ENCODE measurements at places on chromosomes 6 and 20. TPM values are rescaled to one million over a fixed set of nuclear protein-coding genes. Genes with fewer than 3 reads are reported as not detected.

DNA sequence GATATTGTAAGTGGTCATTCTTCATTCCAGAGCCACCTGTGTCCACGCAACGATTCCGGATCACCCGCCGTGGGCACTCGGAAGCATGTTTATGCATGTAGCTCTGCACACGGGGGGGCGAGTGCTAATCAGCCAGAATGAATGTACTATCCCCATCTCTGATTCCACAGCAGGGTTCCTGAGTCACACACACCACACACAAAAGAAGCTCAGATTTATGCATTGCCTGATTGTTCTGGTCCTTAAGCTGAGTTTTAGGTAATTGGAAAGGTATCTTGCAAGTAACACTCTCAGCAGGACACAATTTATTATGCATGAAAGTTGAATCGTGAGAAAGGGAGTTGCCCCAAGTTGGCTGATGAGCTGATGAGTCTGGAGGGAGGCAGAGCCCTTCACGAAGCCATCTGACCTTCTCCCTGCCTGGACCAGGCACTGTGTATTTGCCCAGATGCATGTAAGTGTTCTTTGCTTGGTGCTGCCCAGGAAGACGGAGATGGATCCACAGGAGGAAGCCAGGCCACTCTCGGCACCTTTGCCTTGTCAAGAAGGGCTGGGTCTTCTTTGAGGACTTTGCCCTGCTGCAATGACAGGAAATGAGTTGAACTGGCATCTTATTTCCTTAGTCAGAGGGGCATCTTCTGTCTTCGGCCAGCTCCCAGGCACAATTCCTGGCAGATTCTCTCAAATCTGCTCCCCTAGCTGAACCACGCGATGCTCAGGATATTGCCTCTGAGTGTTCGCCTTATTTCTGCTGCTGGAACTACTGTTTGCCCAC, 141.1 kb downstream of the SYNDIG1 start:
- DNase-seq, result no peak

GRCh38 chr20:55437798-55438415, 567.4 kb downstream of the CBLN4 start:
- no peak for DNase-seq

The TXLNB gene
- not detected for total RNA-seq

The FIG4 gene
- 14.0 TPM for total RNA-seq

The TOMM6 gene
- total RNA-seq, result 283 TPM

GRCh38 chr6:151440498-151440897, 11.4 kb downstream of the RMND1 start:
- DNase-seq, result no peak

The LAMA2 gene
- total RNA-seq, result not detected

The ELOVL2 gene
- 4.6 TPM for total RNA-seq

The PNPLA1 gene
- total RNA-seq, result not detected

DNA sequence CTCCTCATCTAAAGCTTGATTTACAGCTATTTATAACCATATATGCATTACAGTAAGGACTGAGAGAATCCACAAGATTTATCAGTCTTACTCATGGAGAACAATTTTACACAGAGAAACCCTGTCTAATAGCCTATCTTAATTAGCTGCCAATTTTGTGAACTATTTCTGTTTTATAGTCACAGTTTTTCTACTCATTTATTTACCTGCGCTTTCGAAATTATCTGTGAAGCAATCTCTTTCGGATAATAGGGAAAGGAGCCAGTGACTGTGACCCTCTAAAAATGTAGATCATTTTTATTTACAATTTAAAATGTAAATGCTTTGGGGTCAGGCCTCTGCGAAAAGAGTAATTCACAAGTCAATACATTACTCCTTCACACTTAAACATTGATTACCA, 98.1 kb downstream of the TSHZ2 start:
- DNase-seq, result no peak

The CRIP3 gene
- not detected for total RNA-seq

- DNase-seq, result no peak
These were observed 700.9 kb upstream of the SLC35B3 start for GRCh38 chr6:9136141-9136822.

The RCAN2 gene
- total RNA-seq, result not detected

DNA sequence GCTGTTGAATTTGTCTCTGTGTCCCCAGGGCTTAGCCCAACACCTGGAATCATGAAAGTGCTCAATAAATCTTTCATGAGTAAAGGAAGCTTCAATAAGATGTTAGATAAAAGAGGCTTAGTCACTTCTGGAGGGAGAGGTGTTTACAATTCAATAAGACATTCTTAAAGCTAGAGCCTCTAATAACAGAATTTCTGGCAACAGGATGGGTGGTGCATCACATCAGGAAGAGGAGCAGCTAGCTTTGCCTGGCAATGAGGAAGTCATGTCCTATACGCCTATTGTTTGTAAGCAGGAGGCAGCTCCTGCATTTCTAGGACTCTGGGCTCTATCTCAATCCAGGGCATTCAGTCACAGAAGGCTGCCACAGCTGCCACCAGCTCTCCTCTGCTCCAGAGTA, 638.5 kb downstream of the EPM2A start:
- no peak for DNase-seq

The GNL1 gene
- total RNA-seq, result 102 TPM

The CLPSL2 gene
- not detected for total RNA-seq

- DNase-seq, result no peak
These were observed 286.2 kb downstream of the DHX35 start for GRCh38 chr20:39248171-39248861.

The SNTA1 gene
- 38.0 TPM for total RNA-seq

- peak; percentile 53 for DNase-seq
These were observed 21.7 kb downstream of the TMC2 start for GRCh38 chr20:2557873-2558580.

Measured in G401 (cell line).